Activated T-helper 1 cell treated with anti-CD3 and anti-CD28 coated beads, Interleukin-12 subunit alpha, Interleukin-12 subunit beta, Interleukin-2, Interleukin-4 antibody, amounts not matched to agents 30 ng/mL and 10 ng/mL and 1 ng/mL, durations not matched to agents 14 hours and 24 hours and 36 hours (primary cell): ENCODE measurements at places on chromosomes 5 and 9. TPM values are rescaled to one million over a fixed set of nuclear protein-coding genes. Genes with fewer than 3 reads are reported as not detected.

The TMC1 gene
- not detected in 2 replicates for total RNA-seq

DNA sequence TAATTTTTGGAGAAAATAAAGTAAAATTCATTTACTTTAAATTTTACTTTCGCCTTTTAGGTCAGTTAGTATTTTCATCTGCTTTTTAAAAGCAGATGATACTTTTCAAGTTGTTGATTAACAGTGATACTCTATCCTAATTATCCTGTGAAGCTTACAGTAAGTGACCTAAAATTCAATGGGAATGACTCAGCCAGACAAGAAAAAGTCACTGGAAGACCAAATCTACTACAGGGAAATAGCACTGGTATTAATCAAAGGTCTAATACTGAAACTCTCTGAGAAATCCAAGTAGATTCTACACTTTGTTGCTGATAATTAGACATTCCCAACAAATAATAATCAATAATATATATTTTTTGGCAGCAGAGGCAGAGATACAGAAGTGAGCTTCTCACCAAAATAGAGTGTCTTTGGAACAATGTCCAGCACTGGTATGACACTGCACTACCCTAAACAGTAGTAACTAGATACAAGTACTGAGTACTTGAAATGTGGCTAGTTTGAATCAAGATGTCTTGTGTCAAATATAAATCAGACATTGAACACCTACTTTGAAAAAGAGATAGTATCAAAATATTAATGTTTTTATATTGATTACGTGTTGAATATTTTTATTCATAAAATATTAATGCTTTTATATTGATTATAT is 22.8 kb upstream of the ELL2 start:
- no peaks in the 10 kb centered on the region for H3K27me3 ChIP-seq
- no peak overlapping the region for H3K27ac ChIP-seq
- no peaks in the 10 kb centered on the region for H3K36me3 ChIP-seq
- DNase-seq = no peak

The SGCD gene
- not detected in 2 replicates for total RNA-seq

GRCh38 chr5:7679663-7680062 is 171.3 kb downstream of the CFAP90 start:
- DNase-seq = no peak
- no peak overlapping the region for H3K4me3 ChIP-seq
- H3K4me1 ChIP-seq = no peaks in the 10 kb centered on the region
- no peak overlapping the region for H3K27ac ChIP-seq

The TRIM36 gene
- total RNA-seq = not detected in 2 replicates

DNA sequence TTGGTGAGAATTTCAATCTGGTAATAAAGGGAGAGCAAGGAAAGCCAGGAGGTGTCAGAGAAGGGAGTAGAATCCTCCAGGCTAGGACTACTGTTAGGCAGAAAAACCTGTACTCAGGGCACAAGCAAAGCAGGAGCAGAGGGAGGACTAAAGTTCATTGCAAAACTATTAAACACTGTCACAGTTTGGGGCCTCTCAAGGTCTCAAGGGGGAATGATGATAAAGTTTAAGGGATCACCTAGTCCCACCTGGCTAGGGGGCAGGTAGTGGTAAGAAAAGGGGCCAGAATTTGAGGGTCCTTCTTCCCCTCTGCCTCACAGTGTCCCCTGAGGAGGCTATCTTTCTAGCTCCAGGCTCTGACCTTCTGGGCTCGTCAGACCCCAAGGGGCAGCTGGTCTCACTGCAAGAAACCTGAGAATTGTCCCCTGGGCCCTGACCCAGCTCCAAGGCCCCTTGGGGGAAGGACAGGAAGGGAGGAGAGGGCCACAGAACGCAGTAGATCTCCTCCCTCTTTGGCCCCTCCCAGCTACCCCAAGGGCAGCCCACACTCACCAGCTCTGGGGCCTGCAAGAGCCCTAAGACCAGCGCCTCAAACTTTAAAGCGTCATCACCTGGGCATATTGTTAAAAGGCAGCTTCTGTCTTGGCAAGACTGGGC is 974 bp downstream of the CCDC69 start:
- H3K36me3 ChIP-seq = peaks cover 27% of the 10 kb centered on the region
- peak overlapping the region; percentile 77 for H3K4me3 ChIP-seq
- H3K27me3 ChIP-seq = no peaks in the 10 kb centered on the region

DNA sequence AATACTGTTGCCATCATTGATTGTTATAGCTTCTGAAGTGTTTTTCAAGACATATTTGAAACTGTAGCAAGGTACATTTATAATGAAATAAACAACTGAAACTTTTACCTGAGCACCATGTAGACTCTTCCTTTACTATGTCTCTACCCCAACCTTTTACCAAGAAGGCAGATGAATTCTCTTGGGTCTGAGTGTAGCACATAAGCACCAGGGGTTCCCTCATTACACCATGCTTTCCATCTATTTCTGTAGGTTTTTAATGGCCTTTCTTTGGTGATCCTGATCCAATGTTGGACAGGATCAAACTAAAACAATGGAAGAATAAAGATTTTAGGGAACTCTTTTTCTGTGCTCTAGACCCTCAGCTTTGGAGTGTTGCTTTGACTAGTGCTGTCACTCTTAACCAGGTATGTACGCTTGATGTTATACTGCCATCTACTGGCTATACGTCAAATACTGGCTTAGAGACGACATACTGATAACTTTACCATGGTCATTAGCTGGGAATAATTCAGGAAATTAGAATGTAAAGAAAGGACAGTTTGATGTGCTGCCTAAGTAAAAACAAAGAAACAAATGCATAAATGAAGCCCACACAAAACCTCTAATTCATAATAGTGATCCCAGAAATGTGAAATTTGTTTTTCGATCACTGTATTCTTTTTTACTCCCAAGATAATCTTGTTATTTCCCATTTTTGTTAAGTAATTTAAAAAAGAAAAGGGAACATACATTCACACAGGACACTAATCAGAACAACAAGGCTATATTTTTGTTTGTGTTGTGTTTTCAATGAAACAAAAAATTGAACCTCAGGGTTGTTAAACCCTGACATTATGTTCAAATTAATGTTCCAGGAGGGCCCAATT is 30.7 kb downstream of the IFNW1 start:
- no peak overlapping the region for H3K4me3 ChIP-seq
- DNase-seq = no peak
- H3K36me3 ChIP-seq = no peaks in the 10 kb centered on the region
- H3K4me1 ChIP-seq = no peaks in the 10 kb centered on the region
- peaks cover 9% of the 10 kb centered on the region for H3K27me3 ChIP-seq

The GPR151 gene
- total RNA-seq = not detected in 2 replicates

GRCh38 chr5:154755361-154756008 is at the start of gene LARP1:
Gene LARP1 (plus strand): TSS chr5:154755377. CDS start chr5:154755758, 381 bp downstream.
- peak; percentile 4 for DNase-seq
- H3K27ac ChIP-seq = peak within 1 kb of the TSS; percentile 97
- H3K4me3 ChIP-seq = peak within 1 kb of the TSS; percentile 94
- peaks cover 42% of the 10 kb centered on the region for H3K4me1 ChIP-seq

The B4GALT1 gene
- 64.4 and 66.5 TPM in 2 replicates for total RNA-seq

DNA sequence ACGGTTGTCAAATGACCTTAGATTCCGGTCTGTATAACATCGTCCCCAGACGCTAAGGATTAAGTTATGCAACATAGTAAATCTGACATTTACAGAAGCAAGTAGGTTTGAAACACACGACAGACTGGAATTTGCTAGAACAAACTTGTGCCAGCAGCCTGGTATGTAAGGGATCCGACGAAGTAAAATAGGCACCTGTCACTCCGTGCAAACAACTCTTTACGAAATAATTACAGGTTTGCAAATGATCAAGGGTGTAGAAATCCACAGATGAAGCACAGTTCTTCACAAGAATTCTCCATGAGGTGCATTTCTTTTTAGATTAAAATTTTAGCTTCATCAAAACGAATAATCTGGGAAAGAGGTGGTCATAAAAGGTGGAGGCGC is 508 bp downstream of the MOCS2 start:
- no peaks in the 10 kb centered on the region for H3K27me3 ChIP-seq
- peak overlapping the region; percentile 84 for H3K27ac ChIP-seq
- H3K4me3 ChIP-seq = peak overlapping the region; percentile 91
- no peak for DNase-seq
- peaks cover 13% of the 10 kb centered on the region for H3K36me3 ChIP-seq
- peaks cover 31% of the 10 kb centered on the region for H3K4me1 ChIP-seq

DNA sequence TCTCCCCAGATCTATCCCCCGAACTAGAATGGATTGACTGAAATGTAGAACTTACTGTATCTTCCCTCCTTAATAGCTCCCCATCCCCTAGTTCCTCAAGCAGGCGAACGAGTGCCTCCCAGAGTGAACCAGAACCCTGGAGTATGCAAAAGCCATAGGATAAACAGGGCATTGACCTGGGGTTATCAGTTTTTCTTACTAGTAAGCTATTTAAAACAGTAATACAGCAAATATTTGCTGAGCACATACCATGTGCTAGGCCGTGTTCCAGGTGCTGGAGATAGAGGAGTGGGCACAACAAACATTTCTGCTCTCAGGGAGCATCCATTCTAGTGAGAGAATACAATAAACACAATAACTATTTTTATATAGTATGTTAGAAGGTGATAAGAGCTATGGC is 1.8 kb downstream of the SKP2 start:
- peaks cover 56% of the 10 kb centered on the region for H3K4me1 ChIP-seq
- H3K4me3 ChIP-seq = peak overlapping the region; percentile 69
- H3K27me3 ChIP-seq = no peaks in the 10 kb centered on the region
- no peak for DNase-seq

The SIL1 gene
- total RNA-seq = 28.6 and 41.1 TPM in 2 replicates

DNA sequence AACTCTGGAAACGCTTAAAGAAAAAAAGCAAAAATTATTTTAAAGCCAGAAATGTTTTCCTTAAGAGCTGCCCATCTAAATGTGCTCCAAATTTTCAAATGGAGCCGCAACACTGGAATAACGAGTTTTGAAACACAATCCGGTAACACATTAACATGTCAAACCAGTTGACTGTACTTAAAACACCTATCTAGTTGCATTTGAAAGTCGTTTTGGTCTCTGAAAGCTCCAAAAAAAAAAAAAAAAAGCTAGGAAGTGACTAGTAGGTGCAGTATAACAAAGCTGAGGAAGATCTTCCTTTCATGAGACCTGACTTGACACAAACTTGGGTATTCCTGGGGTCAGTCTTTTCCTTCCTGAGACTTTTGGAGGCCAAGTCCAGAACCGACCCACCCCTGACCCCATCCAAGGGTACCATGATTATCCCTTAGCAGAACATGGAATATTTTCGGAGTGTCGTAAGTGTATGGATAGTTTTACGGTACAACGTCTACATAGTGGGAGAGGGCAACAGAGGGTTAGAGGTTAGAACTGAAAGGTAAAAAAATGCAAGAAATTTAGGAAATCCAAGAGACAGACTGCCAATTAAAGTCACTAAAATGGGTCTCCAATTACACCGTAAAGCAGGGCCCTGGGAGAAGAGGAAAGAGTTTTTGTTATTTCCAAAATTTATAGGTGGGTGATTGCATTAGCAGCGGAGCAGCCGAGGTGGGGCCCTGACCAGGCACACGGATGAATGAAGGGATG is 812 bp downstream of the CETN3 start:
- peaks cover 5% of the 10 kb centered on the region for H3K36me3 ChIP-seq
- DNase-seq = no peak
- H3K27me3 ChIP-seq = peaks cover 2% of the 10 kb centered on the region
- no peak overlapping the region for H3K4me3 ChIP-seq

The IFNB1 gene
- 0.23 TPM in 1 of 2 replicates, not detected in the other for total RNA-seq

The TPM2 gene
- total RNA-seq = 2.5 and 4.5 TPM in 2 replicates

- no peaks in the 10 kb centered on the region for H3K4me1 ChIP-seq
- H3K4me3 ChIP-seq = no peak overlapping the region
- DNase-seq = no peak
- H3K27ac ChIP-seq = no peak overlapping the region
Measured at GRCh38 chr9:32965999-32966722, 35.3 kb downstream of the APTX start.

The CDO1 gene
- total RNA-seq = 0.49 and 0.66 TPM in 2 replicates

- H3K27ac ChIP-seq = no peak overlapping the region
- no peak for DNase-seq
- H3K4me3 ChIP-seq = no peak overlapping the region
- peaks cover 16% of the 10 kb centered on the region for H3K27me3 ChIP-seq
- no peaks in the 10 kb centered on the region for H3K36me3 ChIP-seq
- H3K4me1 ChIP-seq = no peaks in the 10 kb centered on the region
Measured at GRCh38 chr5:69006030-69006429, 87.8 kb upstream of the SLC30A5 start.

The PCDHB8 gene
- not detected in 2 replicates for total RNA-seq

The SLC36A2 gene
- total RNA-seq = not detected in 2 replicates

- H3K4me1 ChIP-seq = no peaks in the 10 kb centered on the region
- no peak overlapping the region for H3K27ac ChIP-seq
- H3K36me3 ChIP-seq = no peaks in the 10 kb centered on the region
- no peak for DNase-seq
- no peak overlapping the region for H3K4me3 ChIP-seq
Measured at GRCh38 chr5:34857161-34857560, 18.2 kb downstream of the TTC23L start.

The PFN3 gene
- total RNA-seq = not detected in 2 replicates

The SOWAHA gene
- total RNA-seq = 0.47 and 0.54 TPM in 2 replicates

- no peak overlapping the region for H3K27ac ChIP-seq
- no peak for DNase-seq
- no peaks in the 10 kb centered on the region for H3K4me1 ChIP-seq
- H3K36me3 ChIP-seq = no peaks in the 10 kb centered on the region
Measured at GRCh38 chr9:86500031-86500430, 145.8 kb upstream of the TUT7 start.

DNA sequence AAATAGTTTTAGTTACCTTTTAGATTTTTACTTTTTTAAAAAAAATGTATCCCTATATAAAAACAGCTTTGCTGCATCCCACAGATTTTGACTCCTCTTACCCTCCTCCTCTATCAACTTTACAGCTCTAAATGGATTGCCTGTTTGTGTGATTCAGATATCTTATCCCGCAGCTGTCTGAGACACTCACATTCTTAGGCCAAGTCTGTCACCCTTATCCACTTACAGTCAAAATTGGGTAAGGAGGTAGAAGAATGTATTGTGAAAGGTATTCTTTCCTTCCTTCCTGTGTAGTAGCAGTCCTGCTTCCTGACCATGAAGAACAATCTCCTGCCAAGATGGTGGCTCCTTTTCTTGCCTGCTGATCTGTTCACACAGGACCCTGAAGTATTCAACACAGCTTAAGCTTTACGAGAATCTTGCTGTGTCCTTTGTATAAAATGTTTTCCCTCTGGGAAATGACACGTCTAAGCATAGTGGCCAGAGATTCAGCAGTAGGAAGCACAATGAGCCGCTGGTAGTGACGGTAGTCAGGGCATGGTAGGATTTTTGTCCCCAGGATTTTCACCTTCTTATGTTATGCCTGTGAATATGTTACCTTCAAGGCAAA is 67.7 kb upstream of the ST8SIA4 start:
- H3K4me3 ChIP-seq = no peak overlapping the region
- DNase-seq = no peak
- H3K4me1 ChIP-seq = no peaks in the 10 kb centered on the region
- no peaks in the 10 kb centered on the region for H3K36me3 ChIP-seq
- peaks cover 12% of the 10 kb centered on the region for H3K27me3 ChIP-seq
- H3K27ac ChIP-seq = no peak overlapping the region

DNA sequence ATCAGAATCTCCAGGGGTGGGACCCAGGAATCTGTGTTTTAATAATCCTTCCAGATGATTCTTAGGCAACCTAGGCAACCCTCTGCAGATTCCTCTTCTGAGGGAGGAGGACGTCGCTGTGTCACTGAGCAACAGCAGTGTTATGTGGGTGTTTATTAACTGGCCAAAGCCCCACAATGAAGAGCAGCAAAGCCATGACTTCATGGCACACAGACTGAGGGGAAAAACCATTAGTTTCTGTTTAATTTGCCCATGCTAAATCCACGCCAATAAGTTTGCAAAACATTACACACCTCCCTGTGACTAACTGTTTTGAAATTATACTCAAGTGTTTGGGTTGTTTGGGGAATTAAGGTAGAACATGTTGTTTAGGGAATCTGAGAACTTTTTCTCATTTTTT is 83.7 kb upstream of the TMED7 start:
- no peak for DNase-seq
- H3K27ac ChIP-seq = no peak overlapping the region
- H3K27me3 ChIP-seq = peaks cover 6% of the 10 kb centered on the region
- no peaks in the 10 kb centered on the region for H3K4me1 ChIP-seq
- no peak overlapping the region for H3K4me3 ChIP-seq
- no peaks in the 10 kb centered on the region for H3K36me3 ChIP-seq

The SPATA31C1 gene
- not detected in 2 replicates for total RNA-seq
